HCT116 (cell line): ENCODE measurements at places on chromosomes 7 and 10. TPM values are rescaled to one million over a fixed set of nuclear protein-coding genes. Genes with fewer than 3 reads are reported as not detected.

- no peak for DNase-seq
Observed at GRCh38 chr7:49563693-49564378, 209.6 kb upstream of the VWC2 start.

GRCh38 chr7:117993377-117994003 is 120.2 kb upstream of the CTTNBP2 start:
- peak; percentile 59 for DNase-seq

- no peak for DNase-seq
Observed at GRCh38 chr10:44988957-44989585, 10.5 kb upstream of the DEPP1 start.

- DNase-seq: no peak
Observed at GRCh38 chr10:14416308-14416700, 85.6 kb upstream of the FRMD4A start.

DNA sequence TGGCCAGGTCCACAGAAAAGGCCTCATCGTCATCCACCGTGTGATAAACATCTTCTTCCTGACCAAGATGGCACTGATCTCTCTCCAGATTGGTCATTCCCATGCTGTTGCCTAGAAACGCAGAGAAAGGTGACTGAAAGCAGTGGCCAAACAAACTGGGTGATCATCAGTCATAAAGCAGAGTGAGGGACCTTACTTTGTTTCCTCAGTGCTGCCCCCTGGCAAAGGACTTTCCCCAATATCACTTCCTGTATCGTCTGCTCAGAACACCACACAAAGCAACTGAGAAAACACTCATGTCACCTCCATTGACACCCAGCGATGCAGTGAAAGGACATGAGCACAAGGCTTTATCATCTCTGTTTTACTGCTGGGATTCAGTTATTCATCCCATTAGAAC is 40.0 kb upstream of the TM9SF3 start:
- no peak for DNase-seq

- DNase-seq: no peak
Observed at GRCh38 chr10:132036153-132036886, 29.4 kb upstream of the JAKMIP3 start.

DNA sequence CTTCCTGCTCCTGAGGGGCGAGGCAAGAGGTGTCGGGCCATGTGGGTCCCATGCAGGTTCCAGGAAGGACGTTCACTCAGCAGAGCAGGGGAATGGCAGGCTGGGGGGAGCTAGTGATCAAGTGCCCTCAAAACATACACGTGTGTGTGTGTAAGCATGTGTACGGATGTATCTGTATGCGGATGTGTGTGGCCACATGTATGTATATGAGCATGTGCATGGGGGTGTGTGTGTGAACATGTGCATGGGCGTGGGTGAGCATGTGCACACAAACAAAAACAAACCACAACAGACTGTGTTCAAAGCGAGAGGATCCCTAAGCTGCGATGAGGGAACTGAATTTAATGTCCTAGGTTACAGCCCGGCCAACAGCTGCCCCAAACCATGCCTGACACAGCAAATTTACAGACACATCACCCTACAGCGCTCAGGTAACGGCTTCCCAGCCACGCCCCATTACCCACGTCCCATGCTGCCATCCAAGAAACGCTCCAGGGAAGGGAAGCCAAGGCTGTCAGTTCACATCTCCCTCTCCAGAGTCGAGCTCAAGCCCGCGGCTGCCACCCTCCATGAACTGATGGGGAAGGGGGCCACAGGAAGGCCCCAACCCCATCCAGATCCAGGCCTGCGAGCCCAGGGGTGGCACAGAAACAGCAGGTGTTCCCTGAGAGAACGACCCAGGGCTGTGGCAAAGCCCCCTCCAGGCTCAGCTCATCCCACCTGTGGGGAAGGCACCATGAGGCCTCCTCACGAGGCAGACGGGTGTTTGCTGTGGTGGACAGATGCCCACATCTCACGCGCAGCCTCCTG is 56.6 kb downstream of the PTPRN2 start:
- DNase-seq: no peak

DNA sequence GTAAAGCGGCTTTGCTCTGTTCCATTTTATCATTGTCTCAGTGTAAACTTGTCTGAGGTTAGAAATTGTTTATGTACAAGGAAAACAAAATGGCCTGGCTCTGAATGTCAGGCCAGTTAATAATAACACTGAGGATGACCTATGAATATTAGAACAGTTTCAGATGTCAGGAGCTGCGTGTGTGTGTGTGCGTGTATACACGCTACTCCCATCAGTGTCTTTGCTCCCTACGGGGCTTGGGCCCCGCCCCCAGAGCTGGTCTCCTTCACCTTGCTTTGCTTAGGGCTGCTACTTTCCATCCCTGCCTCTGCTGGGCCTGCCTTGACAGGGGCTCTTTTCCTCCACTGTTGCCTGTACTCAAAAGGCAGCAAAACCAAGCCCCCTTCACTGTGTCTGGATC is 142.3 kb upstream of the BET1 start:
- DNase-seq: no peak

- DNase-seq: no peak
Observed at GRCh38 chr10:74589851-74590250, 236.5 kb upstream of the KAT6B start.

GRCh38 chr10:103884681-103885139 is 29.3 kb upstream of the SH3PXD2A start:
- DNase-seq: no peak

DNA sequence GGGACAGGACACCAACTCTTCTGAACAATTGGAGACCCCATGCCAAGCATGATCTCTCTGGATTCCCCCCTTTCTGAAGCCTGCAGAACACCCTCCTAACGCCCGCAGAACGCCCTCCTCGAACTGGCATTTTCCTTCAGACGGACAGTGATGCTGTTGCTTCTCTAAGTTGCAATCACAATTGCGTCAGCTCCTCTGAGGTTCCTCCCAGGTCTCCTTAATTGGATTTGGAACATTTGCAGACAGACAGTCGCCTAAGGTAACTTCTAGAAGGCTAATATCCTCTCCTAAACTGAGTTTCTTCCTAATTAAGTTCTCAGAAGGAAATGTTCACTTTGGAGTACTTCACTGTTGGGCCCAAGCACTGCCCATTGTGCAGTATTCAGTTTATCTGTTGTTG is 20.5 kb upstream of the SERPINE1 start:
- no peak for DNase-seq

GRCh38 chr7:139568813-139569490 is 45.5 kb downstream of the CLEC2L start:
- no peak for DNase-seq

DNA sequence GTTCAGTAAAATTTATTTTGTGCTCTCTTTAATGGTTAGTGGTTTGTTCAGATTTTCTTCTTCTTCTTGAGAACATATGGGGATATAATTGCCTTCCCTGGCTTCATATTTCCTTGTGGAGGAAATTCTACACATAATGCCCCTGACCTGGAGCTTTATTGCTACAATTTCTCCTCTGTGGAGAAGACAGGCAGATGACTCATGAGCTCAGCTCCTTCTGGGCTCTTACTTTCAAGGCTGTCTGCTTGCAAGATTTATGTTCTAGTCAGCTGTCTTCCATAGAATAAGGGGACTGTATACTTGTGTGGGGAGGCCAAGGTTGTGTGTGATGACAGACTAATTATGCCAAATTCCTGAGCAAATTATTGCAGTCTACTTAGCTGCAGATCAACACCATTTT is 1.6 kb downstream of the LRRD1 start:
- no peak for DNase-seq

DNA sequence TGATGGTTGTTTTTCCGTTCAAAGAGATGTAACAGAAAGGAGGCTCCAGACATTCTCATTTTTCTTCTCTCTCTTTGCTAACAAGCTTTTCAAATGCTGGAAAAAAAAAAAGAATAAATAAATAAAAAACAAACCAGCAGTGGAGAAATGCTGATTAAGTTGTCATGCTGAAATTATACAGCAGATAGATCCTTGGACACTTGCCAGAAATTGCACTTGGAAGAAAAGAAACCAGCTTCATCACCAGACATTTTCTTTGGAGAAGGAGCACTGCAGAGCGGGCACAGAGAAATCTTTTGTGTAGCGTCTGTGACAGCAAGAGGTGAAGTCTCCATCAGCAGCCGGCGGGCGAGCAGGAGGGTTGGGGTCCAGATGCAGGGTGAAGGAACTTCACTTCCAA is 55.8 kb downstream of the CLRN3 start:
- no peak for DNase-seq

GRCh38 chr7:77855371-77856083 is 57.0 kb downstream of the PHTF2 start:
- no peak for DNase-seq

- DNase-seq: no peak
Observed at GRCh38 chr7:127911968-127912511, 119.2 kb downstream of the LRRC4 start.

- no peak for DNase-seq
Observed at GRCh38 chr7:14688208-14688607, 214.3 kb downstream of the DGKB start.

GRCh38 chr10:100184840-100185239 is 989 bp downstream of the ERLIN1 start:
- peak; percentile 12 for DNase-seq

Gene NODAL
- 0.30 TPM for total RNA-seq

Gene ZSCAN25
- total RNA-seq: 14.0 TPM

Gene TMEM236
- total RNA-seq: 0.07 TPM

Gene GFRA1
- 0.30 TPM for total RNA-seq

Gene ELN
- 0.17 TPM for total RNA-seq

Gene CYP3A5
- 1.5 TPM for total RNA-seq

Gene OR13A1
- not detected for total RNA-seq

Gene HMX2
- total RNA-seq: not detected

Gene ARID5B
- total RNA-seq: 4.7 TPM
